Cardiac septum (tissue), 1 donor: ENCODE measurements at places on chromosomes 12 and 14. TPM values are rescaled to one million over a fixed set of nuclear protein-coding genes. Genes with fewer than 3 reads are reported as not detected.
A peak's percentile ranks its signal among the peaks of the same experiment; 100 is the strongest.

DNA sequence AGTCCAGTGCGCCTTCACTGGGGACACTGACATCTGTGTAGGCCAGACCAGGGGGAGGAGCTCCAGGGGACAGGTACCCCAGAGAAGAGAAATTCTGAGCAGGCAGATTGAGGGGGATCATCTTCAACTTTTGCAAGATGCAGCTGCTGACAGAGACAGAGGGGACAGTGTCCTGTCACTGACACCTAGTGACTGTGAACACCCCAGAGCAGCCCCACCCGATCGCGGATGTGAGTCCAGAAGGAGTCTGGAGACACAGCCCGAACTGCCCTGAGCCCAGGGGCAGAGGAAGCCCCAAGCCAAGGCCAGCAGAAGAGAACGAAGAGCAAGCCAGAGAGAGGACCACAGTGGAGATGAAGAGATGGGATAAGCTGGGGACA, 21.7 kb upstream of the LRTM2 start:
- no peak for DNase-seq

- DNase-seq = no peak
Observed at GRCh38 chr14:95697764-95698163, 11.5 kb downstream of the TCL1B start.

DNA sequence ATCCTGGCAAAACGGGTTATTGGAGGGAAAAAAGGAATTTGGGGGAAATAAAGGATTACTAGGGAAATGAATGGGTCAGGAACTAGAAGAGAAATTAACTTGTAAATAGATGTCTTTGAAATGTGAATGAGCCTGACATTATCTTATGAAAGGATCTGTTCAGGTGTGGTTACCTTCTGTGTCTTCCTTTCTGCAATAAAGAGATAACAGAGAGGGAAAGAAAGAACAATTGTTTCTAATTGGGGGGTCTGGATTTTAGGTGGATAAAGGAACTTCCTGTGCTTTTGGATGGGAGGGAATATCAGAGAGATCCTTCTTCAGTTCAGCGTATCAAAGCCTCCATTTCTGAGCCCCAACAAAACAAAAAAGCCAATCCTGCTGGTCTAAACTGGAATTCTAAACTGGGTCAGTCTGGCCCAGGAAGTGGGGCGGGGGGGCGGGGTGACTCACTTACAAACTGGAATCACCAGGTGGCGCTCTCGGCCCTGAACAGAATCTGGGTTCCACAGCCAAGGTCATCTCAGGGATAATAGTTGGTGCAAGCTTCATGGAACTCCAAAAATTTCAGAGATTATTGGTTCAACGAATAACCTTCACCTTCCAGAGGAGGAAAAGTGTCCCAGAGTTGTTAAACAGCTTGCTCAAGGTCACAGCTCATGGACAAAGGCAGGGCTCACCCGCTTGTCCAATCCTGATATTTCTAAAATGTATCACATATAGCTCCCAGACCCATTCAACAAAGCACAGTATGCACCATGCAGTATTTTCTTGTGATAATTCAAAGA, 15.2 kb upstream of the PEBP1 start:
- peak; percentile 87 for DNase-seq

GRCh38 chr14:54148251-54148650, 191.6 kb upstream of the BMP4 start:
- no peak for DNase-seq

GRCh38 chr14:69531135-69531534, 43.5 kb downstream of the CCDC177 start:
- no peak for DNase-seq

Gene OR10AD1
- total RNA-seq = not detected

DNA sequence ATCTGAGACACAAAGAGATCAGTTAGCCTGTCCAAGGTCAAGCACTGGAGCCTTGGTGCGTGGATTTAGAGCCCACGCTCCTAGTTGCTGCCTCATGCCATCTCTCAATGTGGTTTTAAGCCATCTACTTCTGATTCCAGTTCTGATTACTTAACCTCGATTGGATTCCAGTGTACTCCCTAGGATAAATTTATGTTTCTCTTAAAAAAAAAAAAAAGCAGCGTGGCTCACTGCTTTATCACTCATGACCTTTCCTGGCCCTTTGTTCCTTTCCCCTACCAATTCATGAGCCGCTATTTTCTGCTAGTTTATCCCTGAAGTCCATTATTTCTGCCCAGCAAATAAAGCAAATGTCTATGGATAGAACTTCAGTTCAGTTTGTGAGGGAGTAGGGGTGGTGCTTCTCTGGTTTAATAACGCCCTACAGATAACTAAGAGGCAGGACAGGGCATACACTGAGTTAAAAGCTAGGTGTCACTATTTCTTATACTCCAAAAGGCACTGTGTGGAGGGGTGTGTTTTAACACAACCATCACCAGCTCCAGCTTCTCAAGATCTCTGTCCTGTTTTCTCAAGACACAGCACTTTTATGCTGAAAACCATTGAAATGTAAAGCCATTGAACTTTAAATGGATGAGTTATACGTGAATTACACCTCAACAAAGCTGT, 9.8 kb upstream of the PARP11 start:
- DNase-seq = no peak

Gene MARK3
- total RNA-seq = 69.4 TPM

- DNase-seq = no peak
Observed at GRCh38 chr12:107007411-107007810, 20.5 kb upstream of the MTERF2 start.

Gene OR4E2
- total RNA-seq = not detected

- no peak for DNase-seq
Observed at GRCh38 chr12:130831876-130832405, 7.1 kb downstream of the STX2 start.

DNA sequence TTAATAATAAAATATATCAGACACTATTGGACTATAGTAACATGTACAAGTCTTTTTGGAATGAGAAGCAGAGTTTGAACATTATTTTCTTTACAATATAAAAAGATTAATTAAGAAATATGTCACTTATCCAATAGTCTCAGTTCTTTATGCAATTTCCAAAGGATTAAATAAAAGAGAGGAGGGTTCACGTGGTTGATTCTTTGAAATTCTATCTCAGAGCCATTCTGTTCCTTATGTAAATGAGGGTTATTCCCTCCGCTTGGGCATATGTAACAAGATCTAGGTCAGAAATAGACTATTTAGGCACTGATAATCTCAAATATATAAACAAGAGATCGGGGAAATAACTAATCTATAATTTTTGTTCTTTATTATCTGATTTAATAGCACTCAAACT, 2.1 kb upstream of the TUBA1A start:
- DNase-seq = no peak

GRCh38 chr14:74509587-74510222, 16.1 kb downstream of the ISCA2 start:
- peak; percentile 50 for DNase-seq
